ENCODE measurements at places on chromosomes 5 and 9.

DNA sequence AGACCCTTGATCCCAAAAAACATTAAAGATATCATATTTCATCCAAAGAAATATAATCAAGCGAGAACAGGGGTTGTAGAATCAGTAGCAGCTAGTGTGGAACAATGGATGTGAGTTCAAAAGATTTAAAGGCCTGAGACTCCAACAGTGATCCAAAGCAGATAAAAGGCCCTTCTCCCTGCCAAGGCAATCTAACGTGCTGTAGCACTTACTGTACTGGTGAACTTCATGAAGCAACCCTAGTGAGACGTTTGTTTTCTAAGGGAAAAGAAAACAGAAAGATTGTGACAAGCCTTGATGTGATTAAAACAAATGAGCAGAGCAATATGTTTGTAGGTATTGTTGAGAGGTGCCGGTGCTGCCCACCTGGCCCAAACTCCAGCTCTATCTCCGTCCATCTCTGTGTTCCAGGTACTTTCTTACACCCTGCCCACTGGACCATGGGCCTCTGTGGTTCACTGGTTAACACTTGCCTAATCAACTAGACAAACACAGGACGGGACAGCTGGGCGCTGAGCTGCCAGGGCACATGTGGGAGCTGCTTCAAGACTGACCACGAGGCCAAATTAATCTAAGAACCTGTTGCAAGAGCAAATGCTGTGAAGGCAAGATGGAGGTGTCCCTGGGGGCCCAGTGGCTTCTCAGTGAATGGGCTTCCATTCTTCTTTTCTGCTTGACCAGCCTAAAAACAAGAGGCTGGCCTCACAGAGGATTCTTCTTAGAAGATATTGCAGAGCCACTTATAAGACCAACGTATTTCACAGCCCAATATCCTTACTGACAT, 265.5 kb downstream of the CWC27 start:
- DNase-seq = no peak

DNA sequence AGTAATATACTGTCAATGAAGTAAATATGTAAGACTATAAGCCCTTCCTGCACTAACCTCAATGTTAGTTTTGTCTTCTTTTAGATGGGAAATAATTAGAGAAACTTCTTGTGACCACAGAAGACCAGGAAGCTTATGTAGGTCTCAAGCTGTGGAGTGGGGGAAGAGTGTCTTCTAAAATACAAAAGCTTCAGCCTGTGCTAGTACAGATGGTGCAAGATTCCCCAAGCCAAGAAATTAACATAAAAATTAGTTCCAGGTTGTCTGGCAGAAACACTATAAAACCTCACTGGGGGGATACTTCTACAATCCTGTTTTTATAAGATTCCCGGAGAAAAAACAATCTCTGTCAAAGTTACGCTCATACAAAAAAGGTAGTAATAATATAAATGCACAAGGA, 103.6 kb downstream of the FNBP1 start:
- DNase-seq = no peak

DNA sequence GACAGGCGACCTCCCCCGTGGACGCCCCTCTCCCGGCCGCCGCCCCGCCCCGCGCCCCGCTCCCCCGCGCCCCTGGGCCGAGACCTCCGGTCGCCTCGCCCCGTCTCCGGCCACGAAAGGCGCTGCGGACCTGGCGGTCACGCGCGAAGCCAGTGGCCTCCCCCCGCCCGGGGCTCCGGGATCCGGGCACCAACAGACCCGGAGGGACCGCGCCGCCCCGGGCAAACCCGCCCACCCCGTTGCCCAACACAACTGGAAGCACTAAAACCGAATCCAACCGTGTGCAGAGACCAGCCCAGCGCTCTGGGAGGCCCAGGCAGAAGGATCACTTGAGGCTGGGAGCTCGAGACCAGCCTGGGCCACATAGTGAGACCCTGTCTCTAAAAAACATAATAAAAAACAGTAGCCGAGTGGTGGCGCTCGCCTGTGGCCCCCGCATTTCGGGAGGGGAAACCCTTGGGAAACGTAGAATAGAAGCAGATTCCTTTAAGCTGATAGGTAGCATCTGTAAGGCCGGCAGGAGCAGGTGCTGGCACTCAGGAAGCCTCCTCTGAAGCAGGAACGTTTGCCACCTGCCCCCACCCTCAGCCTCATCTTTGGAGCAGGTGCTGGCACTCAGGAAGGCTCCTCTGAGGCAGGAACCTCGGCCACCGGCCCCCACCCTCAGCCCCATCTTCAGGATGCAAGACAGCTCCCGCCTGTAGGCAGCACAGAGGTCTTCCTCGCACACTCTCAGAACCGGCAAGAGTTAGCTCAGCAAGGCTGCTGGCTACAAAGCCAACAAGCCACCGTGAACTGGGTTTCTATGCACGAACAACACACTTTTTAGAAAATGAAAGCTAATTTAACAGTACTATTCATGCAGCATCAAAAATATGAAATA, 4.6 kb upstream of the SLC9A3 start:
- no peak for DNase-seq

GRCh38 chr5:76050134-76050533, 33.0 kb upstream of the SV2C start:
- no peak for DNase-seq

GRCh38 chr5:443239-444151, 519 bp downstream of the EXOC3 start:
- DNase-seq = no peak

DNA sequence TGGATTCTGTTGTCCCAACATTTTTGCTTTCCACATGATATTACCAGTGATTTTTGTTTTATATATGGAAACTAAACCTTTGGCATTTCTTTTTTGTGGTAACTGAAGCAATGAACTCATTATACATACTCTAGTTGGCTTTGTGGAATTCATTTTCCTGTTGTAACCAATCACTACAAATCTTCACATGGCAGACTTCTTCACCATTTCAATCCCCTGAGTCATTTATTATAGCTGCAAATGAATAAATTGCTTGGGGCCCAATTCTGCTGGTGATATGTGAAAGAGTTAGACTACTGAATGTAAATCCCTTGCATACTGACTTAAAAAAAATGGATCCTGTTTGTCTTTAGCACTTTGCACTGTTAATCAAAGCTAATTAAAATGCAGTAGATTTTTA, 1709.6 kb upstream of the WWC1 start:
- no peak for DNase-seq
